ENCODE measurements at places on chromosomes 16 and 17.
A peak's percentile ranks its signal among the peaks of the same experiment; 100 is the strongest.

GRCh38 chr16:51034481-51035109 is 116.5 kb downstream of the SALL1 start:
- peaks cover 30% of the 10 kb centered on the region for H3K4me1 ChIP-seq
- H3K4me3 ChIP-seq: no peak overlapping the region
- H3K27me3 ChIP-seq: no peaks in the 10 kb centered on the region
- no peak for DNase-seq
- no peaks in the 10 kb centered on the region for H3K36me3 ChIP-seq

- no peak overlapping the region for H3K27ac ChIP-seq
- no peak overlapping the region for H3K4me3 ChIP-seq
- H3K36me3 ChIP-seq: no peaks in the 10 kb centered on the region
- DNase-seq: no peak
- peaks cover 12% of the 10 kb centered on the region for H3K4me1 ChIP-seq
- no peaks in the 10 kb centered on the region for H3K27me3 ChIP-seq
Measured at GRCh38 chr17:39069114-39069756, 82.2 kb downstream of the PLXDC1 start.

GRCh38 chr17:4949321-4950074 is 1.2 kb upstream of the PFN1 start:
- H3K4me3 ChIP-seq: peak overlapping the region; percentile 91
- peaks cover 48% of the 10 kb centered on the region for H3K4me1 ChIP-seq
- peak overlapping the region; percentile 82 for H3K27ac ChIP-seq
- no peaks in the 10 kb centered on the region for H3K27me3 ChIP-seq
- H3K36me3 ChIP-seq: peaks cover 24% of the 10 kb centered on the region
- peak; percentile 74 for DNase-seq

- H3K27me3 ChIP-seq: peaks cover 4% of the 10 kb centered on the region
- peak overlapping the region; percentile 93 for H3K27ac ChIP-seq
- H3K36me3 ChIP-seq: peaks cover 31% of the 10 kb centered on the region
- peaks cover 17% of the 10 kb centered on the region for H3K4me1 ChIP-seq
Measured at GRCh38 chr16:74667255-74667700, 601 bp upstream of the RFWD3 start.

DNA sequence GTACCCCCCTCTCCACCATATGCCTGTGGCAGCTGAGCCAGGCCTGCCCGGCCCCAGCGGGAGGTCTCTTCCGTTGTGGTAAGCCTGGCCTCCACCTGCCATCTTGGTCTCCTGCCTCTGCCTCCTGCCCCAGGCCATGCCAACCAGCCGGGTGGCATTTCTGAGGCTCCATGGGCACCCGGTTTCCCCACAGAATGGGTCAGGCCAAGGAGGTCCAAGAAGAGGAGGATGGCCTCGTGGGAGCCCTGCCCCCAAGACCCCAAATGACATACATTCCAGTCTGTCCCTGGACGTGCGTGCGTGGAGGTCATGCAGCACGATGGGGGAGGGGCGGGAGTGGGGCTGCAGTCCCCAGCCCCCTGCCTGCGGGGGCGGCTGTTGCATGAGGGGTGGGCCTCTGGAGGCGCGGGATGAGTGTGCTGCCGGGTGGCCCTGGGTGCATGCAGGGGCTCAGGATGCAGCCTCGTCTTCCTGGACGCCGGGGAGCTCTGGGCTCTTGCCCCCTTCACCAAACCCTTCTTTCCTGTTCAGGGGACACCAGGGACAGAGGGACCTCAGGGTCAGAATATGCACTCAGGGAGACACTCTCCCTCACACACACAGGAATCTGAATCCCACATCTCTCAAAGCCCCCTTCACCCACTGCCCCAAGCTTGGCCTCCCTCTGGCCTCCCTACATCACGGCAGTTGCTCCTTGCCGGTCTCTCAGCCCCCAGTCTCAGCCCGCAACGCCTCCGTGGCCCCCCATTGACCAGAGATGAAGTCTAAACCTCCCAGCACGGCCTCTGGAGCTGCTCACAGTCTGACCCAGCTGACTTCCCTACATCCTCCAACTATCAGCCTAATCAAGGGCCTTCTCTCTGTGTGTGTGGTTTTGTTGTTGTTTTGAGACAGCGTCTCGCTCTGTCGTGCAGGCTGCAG is 16.0 kb upstream of the NCBP3 start:
- H3K27ac ChIP-seq: peak overlapping the region; percentile 60
- H3K4me3 ChIP-seq: no peak overlapping the region
- H3K27me3 ChIP-seq: no peaks in the 10 kb centered on the region
- no peak for DNase-seq
- peaks cover 2% of the 10 kb centered on the region for H3K36me3 ChIP-seq
- no peaks in the 10 kb centered on the region for H3K4me1 ChIP-seq

- H3K4me1 ChIP-seq: peaks cover 18% of the 10 kb centered on the region
- no peak overlapping the region for H3K27ac ChIP-seq
- H3K4me3 ChIP-seq: no peak overlapping the region
- H3K36me3 ChIP-seq: no peaks in the 10 kb centered on the region
Measured at GRCh38 chr17:64006361-64007088, 8.4 kb downstream of the PRR29 start.

DNA sequence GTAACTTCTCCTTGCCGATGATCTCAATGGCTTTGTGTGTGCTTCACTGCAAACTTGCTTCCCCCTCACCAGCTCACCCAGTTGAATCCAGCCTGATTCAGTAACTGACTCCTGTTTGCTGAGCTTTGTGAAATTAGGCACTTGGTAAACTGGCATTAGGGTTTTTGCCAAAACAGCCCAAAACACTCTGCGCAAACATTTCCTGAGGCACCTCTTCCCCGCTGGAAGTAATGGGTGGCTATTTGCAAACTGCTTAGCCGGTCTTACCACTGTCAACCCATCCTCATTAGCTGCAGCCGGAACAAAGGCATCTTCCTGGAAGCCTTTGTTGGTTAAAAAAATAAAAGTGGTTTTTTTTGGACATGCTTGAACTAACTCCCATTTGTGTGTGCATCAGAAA is 353.2 kb downstream of the MAF start:
- peaks cover 14% of the 10 kb centered on the region for H3K4me1 ChIP-seq
- DNase-seq: no peak
- no peaks in the 10 kb centered on the region for H3K27me3 ChIP-seq
- H3K27ac ChIP-seq: no peak overlapping the region
- H3K36me3 ChIP-seq: no peaks in the 10 kb centered on the region
- no peak overlapping the region for H3K4me3 ChIP-seq

- peak overlapping the region; percentile 99 for H3K27ac ChIP-seq
- peaks cover 25% of the 10 kb centered on the region for H3K4me1 ChIP-seq
- H3K27me3 ChIP-seq: peaks cover 3% of the 10 kb centered on the region
- peaks cover 17% of the 10 kb centered on the region for H3K36me3 ChIP-seq
- peak overlapping the region; percentile 94 for H3K4me3 ChIP-seq
Measured at GRCh38 chr16:396605-397004, 394 bp upstream of the NME4 start.

- no peak overlapping the region for H3K4me3 ChIP-seq
Measured at GRCh38 chr17:2690165-2691068, 21.1 kb downstream of the CLUH start.

DNA sequence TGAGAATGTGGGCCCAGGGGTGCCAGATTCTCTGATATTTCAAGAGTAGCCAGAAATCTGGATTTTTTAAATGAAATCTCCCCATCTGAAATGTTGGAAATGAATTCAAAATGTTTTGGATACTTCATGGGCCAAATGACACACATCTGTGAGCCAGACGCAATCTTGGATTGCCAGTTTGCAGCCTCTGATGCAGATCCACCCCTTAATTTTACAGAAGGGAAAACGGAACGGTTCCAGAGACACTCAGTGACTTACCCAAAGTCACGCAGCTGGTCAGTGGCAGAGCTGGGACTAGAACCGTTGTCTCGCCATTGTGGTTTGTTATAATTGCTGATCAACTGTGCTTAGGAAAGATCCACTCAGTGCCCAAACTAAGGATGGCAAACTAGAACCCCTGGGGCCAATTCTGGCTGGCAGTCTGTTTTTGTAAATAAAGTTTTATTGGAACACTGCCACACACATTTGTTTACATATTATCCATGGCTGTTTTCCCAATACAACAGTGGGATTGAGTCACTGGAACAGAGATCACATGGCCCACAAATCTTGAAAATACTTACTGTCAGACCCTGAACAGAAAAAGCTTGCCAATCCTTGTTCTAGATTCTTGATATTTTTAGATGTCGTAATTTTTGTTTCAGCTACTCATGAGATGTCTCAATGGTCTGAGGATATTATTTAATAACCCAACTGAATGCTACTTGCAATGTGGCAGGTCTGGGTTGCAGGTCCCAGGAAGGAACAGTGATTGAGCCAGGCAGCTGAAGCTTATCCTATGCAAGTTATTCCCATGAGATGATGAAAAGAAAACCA is 143.8 kb downstream of the AXIN2 start:
- H3K36me3 ChIP-seq: peaks cover 6% of the 10 kb centered on the region
- H3K27ac ChIP-seq: no peak overlapping the region
- DNase-seq: no peak

DNA sequence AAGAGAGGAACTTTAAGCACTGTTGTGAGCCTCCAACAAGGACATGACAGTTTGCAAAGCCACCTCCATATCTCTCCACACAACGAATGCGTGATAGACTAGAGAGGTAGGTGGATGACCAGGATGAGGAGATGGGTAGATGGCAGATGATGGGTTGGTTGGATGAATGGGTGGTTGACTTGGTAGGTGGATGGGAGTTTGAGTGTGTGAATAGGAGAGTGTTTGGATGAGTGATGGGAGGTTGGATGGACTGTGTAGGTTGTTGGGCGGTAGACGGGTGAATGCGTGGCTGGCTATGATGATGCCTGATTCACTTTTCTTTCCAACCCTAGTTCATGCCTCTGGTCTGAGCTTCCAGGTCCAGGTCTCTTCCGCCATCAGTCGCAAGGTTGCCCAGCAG is 4.1 kb downstream of the CDH16 start:
- no peaks in the 10 kb centered on the region for H3K36me3 ChIP-seq
- H3K27ac ChIP-seq: no peak overlapping the region
- H3K4me3 ChIP-seq: no peak overlapping the region
- no peak for DNase-seq
- H3K27me3 ChIP-seq: peaks cover 3% of the 10 kb centered on the region

GRCh38 chr17:70013911-70014310 is 61.1 kb upstream of the KCNJ16 start:
- H3K4me3 ChIP-seq: no peak overlapping the region
- no peaks in the 10 kb centered on the region for H3K36me3 ChIP-seq
- DNase-seq: no peak
- H3K4me1 ChIP-seq: peaks cover 6% of the 10 kb centered on the region
- no peak overlapping the region for H3K27ac ChIP-seq
- no peaks in the 10 kb centered on the region for H3K27me3 ChIP-seq

DNA sequence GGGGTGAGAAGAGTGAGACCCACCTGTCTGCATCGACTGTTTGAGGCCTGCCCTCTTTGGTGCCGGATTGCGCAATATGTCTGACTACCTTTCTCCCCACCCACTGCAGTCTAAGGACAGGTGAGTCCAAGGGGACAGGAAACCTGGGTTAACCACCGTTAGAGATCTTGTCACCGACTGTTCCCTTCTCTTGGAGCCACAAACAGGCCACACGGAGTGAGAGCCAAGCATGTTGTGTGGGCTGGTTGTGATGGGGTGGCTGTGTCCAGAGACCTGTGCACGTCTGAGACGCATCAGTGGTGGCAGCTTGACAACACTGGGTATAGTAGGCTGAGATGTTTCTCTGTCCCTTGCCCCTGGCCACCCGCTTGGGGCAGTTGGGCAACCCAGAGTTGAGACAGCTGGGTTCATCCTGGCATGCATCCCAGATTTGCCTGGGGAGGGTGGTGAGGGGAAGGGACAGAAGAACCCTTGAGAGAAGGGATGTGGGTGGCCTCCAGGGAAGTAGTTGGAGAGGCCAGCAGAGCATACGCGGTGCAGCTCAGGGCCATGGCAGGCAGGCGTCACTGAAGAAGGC is 21.4 kb downstream of the MPRIP start:
- H3K36me3 ChIP-seq: no peaks in the 10 kb centered on the region
- peaks cover 4% of the 10 kb centered on the region for H3K4me1 ChIP-seq
- H3K27ac ChIP-seq: peak overlapping the region; percentile 83
- H3K27me3 ChIP-seq: no peaks in the 10 kb centered on the region
- H3K4me3 ChIP-seq: no peak overlapping the region

DNA sequence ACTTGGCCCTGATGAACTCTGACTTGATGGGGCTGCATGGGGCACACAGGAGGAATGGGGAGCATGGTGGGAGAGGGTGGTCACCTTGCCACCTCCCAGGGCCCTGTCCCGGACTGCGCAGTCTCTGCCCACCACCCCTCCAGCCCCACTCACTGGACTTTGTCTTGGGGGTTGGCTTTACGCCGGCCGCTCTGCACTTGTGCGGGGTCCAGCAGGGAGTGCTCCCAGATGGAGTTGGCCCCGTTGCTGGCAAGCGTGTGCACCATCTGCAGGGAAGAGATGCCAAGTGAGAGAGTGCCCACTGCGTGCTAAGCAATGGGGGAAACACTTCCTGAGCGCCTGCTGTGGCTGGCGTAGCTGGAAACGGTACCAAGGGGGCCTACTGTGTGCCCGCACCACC is 6.7 kb downstream of the GIT1 start:
- no peak overlapping the region for H3K27ac ChIP-seq
- peaks cover 30% of the 10 kb centered on the region for H3K36me3 ChIP-seq
- DNase-seq: no peak

- DNase-seq: no peak
- no peaks in the 10 kb centered on the region for H3K36me3 ChIP-seq
- peaks cover 2% of the 10 kb centered on the region for H3K27me3 ChIP-seq
- H3K4me1 ChIP-seq: peaks cover 16% of the 10 kb centered on the region
Measured at GRCh38 chr17:77254951-77255825, 114.4 kb downstream of the SEC14L1 start.

- DNase-seq: no peak
- no peak overlapping the region for H3K4me3 ChIP-seq
- H3K27ac ChIP-seq: no peak overlapping the region
Measured at GRCh38 chr16:22789281-22789945, 24.5 kb upstream of the HS3ST2 start.

DNA sequence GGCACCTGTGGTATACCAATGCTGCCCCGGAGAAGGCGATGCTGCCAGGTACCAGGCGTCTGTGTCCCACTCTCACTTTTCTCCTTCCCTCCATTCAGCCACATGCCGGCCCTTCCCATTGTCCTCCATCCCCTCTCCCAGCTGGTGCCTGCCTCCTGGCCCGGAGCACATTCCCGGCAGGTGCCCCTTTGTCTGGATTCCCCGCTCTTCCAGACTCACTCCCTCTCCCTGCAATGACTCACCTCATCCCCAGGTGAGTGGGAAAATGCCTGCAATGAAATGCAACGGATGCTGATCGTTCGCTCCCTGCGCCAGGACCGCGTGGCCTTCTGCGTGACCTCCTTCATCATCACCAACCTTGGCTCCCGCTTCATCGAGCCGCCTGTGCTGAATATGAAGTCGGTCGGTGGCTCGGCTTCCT is 10.4 kb upstream of the KDM6B start:
- H3K27me3 ChIP-seq: peaks cover 48% of the 10 kb centered on the region
- no peak overlapping the region for H3K27ac ChIP-seq
- no peak for DNase-seq
- no peak overlapping the region for H3K4me3 ChIP-seq
- no peaks in the 10 kb centered on the region for H3K36me3 ChIP-seq

Data from WTC11 (cell line).